ENCODE measurements at places on chromosomes 5 and 9. TPM values are rescaled to one million over a fixed set of nuclear protein-coding genes. Genes with fewer than 3 reads are reported as not detected.

- no peak for DNase-seq
Measured at GRCh38 chr9:136703276-136703860, 9.0 kb upstream of the DIPK1B start.

GRCh38 chr5:74575741-74576538 lies 64.6 kb downstream of the ENC1 start:
- DNase-seq: peak; percentile 93

DNA sequence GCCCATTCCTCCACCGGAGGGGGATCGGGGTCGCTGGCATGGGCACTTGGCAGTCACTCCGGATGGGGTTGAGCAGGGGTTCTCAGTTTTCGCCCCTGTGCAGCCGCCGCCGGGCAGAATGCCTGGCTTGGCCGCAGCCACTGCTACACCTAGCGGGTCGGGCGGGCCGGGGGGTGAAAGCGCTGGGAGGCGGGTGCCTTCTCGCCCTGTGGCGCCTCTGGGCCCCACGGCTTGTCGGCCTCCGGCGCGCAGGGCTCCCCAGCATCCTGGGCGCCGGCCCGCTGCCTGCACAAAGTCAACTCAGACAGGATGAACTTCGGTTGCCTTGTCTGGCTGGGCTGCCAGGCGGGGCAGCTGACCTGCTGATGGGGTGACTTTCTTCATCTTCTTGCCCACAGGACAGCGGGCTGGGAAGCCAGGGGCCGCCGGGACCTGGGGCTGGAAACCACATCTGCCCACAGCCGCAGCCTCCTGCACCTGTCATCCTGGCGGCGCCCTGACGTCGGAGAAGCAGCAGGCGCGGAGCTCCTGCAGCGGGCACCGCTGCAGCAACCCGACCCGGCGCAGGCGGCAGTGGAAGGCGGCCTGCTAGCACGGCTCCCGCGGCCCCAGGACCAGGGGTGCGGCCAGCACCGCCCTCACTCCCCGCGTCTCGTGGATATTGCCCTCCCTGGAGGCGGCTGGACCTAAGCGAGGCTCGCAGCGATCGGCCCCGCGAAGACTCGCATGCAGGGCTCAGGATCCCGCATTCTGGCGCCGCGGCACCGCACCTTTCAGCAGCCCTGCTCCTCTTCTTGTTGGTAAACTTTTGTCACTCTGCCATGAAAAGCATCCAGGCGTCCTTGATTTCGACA lies 1.3 kb upstream of the ANKRD18A start:
- DNase-seq: no peak

TAF11L8 gene
- not detected for total RNA-seq

DNA sequence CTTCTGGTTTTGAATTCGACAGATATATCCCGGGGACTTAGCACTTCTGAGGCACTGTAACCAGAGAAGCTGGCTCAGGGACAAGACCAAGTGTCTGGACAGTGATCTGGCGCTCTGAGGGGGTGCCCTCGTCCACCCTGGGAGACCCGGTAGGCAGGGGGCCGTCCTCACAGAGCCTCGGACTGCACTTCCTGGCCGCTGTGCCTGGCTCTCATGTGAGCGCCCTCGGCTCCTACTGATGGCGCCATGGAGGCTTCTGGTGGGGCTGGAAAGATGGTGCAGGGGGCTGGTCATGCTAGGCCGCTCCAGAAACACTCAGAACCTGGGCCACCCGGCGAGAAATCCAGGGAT lies 18.8 kb upstream of the SLC6A3 start:
- no peak for DNase-seq

- no peak for DNase-seq
Measured at GRCh38 chr9:131728961-131729360, 10.9 kb downstream of the RAPGEF1 start.

GRCh38 chr9:4035777-4036176 lies 264.1 kb downstream of the GLIS3 start:
- no peak for DNase-seq

TRAF1 gene
- total RNA-seq: 4.2 TPM

DNA sequence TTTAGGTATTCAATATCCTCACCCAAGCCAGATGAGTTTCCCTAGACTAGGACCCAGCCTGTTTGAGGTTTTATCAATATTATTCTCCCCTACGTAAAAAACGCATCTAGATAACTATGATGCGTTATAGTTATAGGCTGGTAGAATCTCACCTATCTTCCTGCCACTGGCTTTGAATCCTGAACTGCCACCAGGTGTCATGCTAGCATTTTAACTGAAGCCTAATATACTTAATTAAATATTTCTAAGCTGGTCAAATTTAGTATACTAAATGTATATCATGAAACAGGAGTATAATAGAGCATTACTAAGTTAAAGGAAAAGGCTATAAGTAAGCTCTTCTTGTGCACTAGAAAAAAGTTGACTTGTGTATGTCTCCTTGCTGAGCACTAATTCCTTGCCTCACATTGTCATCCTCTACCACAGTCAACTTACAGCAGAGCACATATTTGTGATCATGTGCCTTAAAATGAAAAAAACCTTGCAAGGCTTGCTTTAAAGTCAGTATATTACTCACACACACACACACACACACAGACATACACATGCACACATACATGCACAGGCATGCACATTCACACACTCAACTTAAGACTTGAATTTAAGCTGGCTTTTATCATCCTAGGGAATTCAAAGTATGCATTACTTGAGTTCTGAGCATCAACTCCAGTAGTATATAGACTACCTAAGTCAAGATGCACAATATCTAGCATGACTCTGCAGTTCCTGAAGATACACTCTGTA lies 303.4 kb downstream of the ADGRV1 start:
- DNase-seq: no peak

DNA sequence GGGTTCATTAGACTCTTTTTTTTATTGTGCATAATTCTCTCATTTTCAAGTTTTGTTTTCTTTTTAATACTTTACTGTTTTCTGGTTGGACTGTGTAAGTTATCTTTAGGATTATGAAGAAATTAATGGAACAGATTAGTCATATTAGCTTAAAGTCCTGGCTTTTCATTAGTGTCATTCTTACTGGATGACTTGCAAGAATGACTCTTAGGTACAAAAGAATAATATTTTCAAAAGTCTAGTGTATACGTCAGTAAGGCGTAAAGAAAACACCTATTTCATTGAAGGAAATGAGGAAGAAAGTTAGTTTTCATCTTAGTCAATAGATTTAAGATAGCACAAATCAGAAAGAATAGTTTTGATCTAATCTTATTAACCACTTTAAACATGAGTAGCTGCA lies 20.4 kb downstream of the UHRF2 start:
- DNase-seq: peak; percentile 73

DNA sequence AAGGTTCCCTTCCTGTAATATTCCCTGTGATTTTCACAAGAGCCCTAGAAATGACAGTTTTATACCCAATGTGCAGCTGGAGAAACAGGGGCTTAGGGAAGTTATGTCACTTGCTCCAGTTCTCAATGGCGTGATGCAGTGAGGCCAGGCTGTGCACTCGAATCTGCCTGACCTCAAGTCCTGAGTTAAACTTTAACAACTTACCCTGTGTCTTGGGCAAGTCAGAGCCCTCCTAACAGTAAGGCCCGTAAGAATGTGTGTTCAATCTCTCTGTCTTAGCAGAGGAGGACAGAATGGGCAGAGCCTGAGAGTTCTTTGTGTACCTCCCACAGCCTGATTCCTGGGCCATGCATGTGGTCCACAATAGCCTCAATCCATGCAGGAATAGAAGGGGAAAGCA lies 181.1 kb downstream of the TRIM32 start:
- no peak for DNase-seq

PDE6A gene
- total RNA-seq: 0.17 TPM

- peak; percentile 72 for DNase-seq
Measured at GRCh38 chr5:132787076-132787475, 10.0 kb upstream of the SEPTIN8 start.

All from astrocyte (in vitro differentiated cells and primary cell).